ENCODE measurements at places on chromosomes 16 and 17.

DNA sequence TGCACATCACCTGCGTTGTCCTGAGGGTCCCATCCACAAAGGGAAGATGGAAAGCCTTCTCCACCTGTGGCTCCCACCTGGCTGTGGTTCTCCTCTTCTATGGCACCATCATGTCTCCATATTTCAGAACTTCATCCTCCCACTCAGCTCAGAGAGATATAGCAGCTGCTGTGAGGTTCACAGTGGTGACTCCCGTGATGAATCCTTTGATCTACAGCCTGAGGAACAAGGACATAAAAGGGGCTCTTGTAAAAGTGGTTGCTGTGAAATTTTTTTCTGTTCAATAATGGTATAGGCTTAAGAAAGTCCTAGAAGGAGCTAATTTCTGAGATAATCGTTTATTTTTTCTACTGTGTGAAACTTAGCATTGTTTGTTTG lies 18.7 kb downstream of the ZNF200 start:
- DNase-seq, result no peak

GRCh38 chr17:73311781-73312641 lies at the start of gene CDC42EP4:
TSS of gene CDC42EP4 (minus strand) at chr17:73312001. CDS start at chr17:73286500, 25,501 bp downstream.
- DNase-seq, result peak; percentile 98

DNA sequence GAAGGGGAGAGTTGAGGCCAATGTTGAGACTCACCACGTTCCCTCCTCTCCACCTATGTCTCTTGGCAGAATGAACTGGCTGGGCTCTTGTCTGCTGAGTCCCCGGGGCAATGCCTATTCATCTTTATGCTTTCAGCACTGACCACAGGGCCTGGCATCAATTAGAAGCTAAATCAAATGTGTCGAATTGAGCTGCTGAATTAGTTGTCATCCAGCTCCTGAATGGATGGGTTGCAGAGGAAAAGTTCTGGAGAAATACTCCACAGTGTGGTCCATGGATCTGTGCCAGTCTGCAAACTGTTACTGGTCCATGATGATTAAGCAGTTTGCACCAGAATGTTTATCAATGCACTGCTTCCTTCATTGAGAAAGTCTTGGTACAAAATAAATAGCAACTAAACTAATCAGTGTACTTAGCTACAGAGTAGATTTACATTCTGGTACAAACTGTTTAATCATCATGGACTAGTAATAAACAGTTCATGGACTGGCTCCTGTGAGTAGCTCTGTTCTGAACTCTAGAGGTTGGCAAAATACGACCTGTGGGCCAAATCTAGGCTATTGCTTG lies 4.6 kb downstream of the CNGB1 start:
- peak; percentile 5 for DNase-seq

- DNase-seq, result no peak
Observed at GRCh38 chr17:70577456-70577855, 408.1 kb downstream of the KCNJ2 start.

DNA sequence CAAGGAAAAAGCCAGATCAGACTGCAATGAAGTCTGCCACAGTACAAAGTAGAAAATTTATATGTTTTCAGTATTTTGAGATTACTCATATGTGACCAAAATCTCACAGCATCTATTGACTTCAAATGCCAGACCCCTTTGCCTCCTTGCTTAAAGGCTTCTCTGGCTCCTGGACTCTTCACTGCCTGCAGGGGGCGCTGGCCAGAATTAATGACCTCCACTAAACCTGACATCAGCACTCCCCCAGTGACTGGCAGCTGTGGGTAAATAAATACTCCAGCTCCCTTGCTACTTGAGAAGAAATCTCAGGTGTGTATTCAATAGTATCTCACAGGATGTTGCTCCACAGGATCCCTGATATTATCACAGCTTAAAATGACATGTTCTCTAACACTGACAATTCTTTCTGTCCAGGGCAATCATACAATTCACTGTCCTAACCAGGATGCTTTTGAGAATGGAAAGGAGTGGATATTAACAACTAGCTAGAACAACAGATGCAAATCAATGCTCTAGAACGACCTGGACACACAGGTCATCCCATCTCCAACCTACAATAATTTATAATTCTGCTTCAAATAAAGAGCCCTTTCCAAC lies 4.0 kb downstream of the BECN1 start:
- DNase-seq, result no peak

GRCh38 chr16:88613293-88613692 lies 25.1 kb upstream of the IL17C start:
- DNase-seq, result no peak

DNA sequence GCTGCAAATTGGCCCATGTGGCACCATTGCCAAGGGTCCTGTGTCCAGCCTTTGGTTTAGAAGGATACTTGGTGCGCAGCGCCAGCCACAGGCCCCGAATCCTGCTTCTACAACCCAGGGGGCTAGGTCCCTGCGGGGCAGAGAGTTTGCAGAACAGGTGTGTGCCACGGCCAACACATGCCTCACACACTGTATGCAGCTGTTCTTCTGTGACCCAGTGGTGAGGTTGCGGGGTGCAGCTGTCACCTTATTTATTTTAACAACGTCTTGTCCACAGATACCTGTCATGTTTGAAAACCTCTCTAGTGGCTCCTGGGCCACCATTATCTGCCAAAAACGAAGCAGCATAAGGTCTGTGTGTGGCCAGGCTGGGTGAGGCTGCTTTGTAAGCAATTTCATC lies 11.6 kb downstream of the CBFA2T3 start:
- no peak for DNase-seq

DNA sequence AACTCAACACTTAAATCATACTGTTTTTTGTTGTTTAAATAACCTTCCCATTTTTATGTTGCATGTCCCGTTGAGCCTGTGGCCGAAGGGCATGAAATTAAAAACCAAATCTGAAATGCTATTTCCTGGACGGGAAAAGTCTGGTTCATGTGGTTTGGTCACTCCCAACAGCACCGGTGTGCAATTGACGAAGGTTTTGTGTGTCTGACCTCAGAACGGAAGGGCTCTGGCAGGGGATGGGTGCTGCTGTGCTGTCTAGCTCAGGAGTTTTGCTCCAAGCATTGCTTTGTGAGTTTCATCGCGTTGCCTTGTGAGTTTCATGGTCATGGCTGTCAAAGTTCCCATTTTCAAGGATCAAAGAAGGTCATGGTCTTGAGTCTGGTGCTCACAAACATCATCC lies 363.3 kb downstream of the XYLT1 start:
- no peak for DNase-seq

GRCh38 chr17:3865176-3865575 lies 19.1 kb upstream of the NCBP3 start:
- DNase-seq, result no peak

- DNase-seq, result no peak
Observed at GRCh38 chr17:17906418-17907215, 65.6 kb downstream of the TOM1L2 start.

- no peak for DNase-seq
Observed at GRCh38 chr16:30004424-30004776, 6.4 kb downstream of the DOC2A start.

- DNase-seq, result no peak
Observed at GRCh38 chr17:2033153-2033552, 3.2 kb downstream of the DPH1 start.

- no peak for DNase-seq
Observed at GRCh38 chr17:28646039-28646754, 1.2 kb upstream of the BLTP2 start.

- no peak for DNase-seq
Observed at GRCh38 chr17:72477491-72477890, 356.7 kb downstream of the SOX9 start.

DNA sequence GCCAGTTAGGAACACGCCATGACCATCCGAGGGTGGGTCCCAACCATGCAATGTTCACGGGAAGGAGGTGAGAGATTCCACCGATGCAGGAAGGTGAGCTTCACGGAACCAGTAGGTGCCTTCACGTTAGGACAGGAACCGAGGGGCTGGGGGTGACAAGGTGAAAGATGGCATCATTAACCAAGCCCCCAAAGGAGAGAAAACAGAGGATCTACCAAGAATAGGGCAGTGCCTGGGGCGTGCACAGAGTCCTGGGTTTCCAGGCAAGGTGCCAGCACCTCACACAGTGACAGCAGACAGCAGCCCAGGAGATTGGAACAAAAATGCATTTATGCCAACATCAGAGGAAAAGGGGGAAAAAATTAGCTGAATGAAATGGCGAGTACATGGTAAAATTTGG lies 137.9 kb downstream of the GSG1L start:
- DNase-seq, result no peak

- no peak for DNase-seq
Observed at GRCh38 chr16:7167626-7168025, 165.0 kb upstream of the RBFOX1 start.

DNA sequence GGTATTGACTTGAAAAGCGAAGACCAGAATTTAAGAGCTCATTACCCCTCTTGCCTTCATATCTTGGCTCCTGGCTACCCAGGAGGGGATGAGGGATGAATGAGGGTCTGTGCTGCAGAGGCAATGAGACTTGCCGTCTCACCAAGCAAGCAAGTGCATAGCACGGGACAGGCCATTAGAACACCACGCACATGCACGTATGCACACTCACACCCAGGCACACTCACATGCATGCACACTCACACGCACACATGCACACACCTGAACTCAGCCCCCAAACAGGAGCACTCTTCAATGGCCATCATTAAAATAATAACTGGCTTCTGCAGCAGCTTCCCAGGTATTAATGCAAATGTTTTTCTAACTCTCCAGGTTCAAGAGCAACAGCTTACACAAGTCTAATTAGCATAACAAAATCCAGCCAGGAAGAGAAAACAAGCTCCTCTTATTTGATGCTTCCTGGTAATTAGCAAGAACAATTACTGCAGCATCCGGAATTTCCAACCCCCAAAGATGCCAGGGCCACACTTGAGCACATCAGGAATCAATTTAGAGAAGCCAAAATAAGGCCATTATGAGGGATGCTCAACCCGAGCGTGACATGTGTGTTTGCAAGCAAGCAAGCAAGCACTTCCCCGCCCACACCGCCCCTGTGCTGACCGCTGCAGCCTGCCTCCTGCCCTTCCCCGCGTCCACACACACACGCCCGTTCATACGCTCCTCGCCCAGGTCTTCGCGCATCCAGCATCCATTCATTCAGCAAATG lies 171.6 kb upstream of the TNRC6C start:
- no peak for DNase-seq

- no peak for DNase-seq
Observed at GRCh38 chr16:69500496-69500895, 65.3 kb upstream of the NFAT5 start.

Data from right lobe of liver (tissue), 6 donors.